ENCODE measurements at places on chromosomes 7 and 10. TPM values are rescaled to one million over a fixed set of nuclear protein-coding genes. Genes with fewer than 3 reads are reported as not detected.

The EPO gene
- not detected for polyA plus RNA-seq

The ACHE gene
- 0.92 TPM for polyA plus RNA-seq

The HABP2 gene
- not detected for polyA plus RNA-seq

The GPRIN2 gene
- polyA plus RNA-seq: not detected

The NOS3 gene
- polyA plus RNA-seq: 2.4 TPM

The TRAPPC14 gene
- 4.6 TPM for polyA plus RNA-seq

The ITIH5 gene
- not detected for polyA plus RNA-seq

The STMP1 gene
- polyA plus RNA-seq: 65.5 TPM

The ATG9B gene
- polyA plus RNA-seq: 9.3 TPM

The ZKSCAN1 gene
- 40.3 TPM for polyA plus RNA-seq

The ZC3HAV1L gene
- not detected for polyA plus RNA-seq

The ALOX5 gene
- polyA plus RNA-seq: 120 TPM

The SMKR1 gene
- 1.2 TPM for polyA plus RNA-seq

The ZNF503 gene
- not detected for polyA plus RNA-seq

The TUBAL3 gene
- not detected for polyA plus RNA-seq

The ABCA13 gene
- not detected for polyA plus RNA-seq

The RBP4 gene
- not detected for polyA plus RNA-seq

The MRC1 gene
- not detected for polyA plus RNA-seq

The MDFIC gene
- polyA plus RNA-seq: 68.6 TPM

The PTPRZ1 gene
- polyA plus RNA-seq: not detected

The TSPAN12 gene
- polyA plus RNA-seq: not detected

The TCAF2 gene
- 2.9 TPM for polyA plus RNA-seq

The CDC14C gene
- polyA plus RNA-seq: not detected

The GIMAP6 gene
- 0.22 TPM for polyA plus RNA-seq

The FOXI2 gene
- polyA plus RNA-seq: not detected

The FASTK gene
- 38.3 TPM for polyA plus RNA-seq

The SEMA4G gene
- not detected for polyA plus RNA-seq

The WASHC2A gene
- polyA plus RNA-seq: 36.2 TPM

The LEP gene
- not detected for polyA plus RNA-seq
